ENCODE measurements at places on chromosomes 5 and 9.

DNA sequence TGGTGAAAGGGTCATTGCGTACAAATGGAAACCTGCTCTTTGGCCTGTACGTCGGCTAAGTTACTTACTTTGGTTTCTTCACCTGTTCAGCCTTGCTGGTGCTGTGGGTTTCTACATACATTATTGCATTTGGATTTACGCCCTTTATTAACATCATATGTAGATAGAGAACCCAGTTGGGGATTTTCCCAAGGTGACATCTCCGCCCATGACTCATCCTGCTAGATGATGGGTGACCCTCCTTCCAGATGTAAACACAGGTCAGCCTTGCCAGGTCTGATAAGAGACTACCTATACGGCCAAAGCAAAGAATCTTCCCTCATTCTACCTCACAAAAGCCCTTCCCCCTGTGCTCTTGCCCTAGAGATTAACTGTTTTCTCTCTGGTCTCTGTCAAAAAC, 360.9 kb downstream of the KDM4C start:
- DNase-seq, result no peak

GRCh38 chr5:73454379-73455036, 5.9 kb upstream of the FOXD1 start:
- peak; percentile 55 for DNase-seq

DNA sequence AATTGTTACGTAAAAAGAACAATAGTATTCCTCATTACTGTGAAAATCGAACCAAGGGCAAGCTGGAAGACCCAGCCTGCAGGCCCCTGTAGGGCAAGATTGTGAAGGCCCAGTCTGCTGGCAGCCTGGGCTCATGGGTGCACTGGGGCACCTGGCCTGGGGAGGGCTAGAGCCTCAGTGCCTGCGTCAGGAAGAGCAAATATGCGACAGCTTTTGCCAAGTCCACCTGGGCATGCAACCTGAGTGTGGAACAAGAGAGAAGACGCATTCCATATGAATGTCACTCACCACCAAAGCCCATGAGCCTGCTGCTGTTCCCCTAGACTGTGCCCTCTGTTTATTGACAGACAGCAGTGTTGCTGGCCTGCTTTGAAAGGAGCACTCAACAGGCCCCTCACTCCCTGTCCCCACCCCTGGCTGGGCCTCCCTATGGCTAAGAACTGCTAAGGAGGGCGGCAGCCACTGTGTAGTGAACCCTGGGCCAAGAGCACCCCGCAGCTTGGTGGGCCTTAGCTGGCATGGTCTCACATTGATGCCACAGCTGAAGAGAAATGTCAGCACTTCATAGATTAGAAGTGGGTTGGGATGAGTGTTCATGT, 28.2 kb downstream of the PSD2 start:
- DNase-seq, result no peak

- DNase-seq, result no peak
Measured at GRCh38 chr9:99694393-99694792, 127.3 kb upstream of the NR4A3 start.

Measured in CD4-positive, alpha-beta T cell treated with Interleukin-12 subunit alpha and Interleukin-12 subunit beta, for 1 hour (primary cell).